A549 treated with dexamethasone at 1 μM for 4 hours (cell line): ENCODE measurements at places on chromosomes 7 and 10. TPM values are rescaled to one million over a fixed set of nuclear protein-coding genes. Genes with fewer than 3 reads are reported as not detected.

The ATG9B gene
- 0.39 to 0.69 TPM (median 0.61 TPM) in 5 replicates for total RNA-seq

The AOC1 gene
- total RNA-seq = 0.08 TPM in 1 of 5 replicates, not detected in the others

The ANXA8L1 gene
- 97.3 to 134 TPM (median 106 TPM) in 5 replicates for total RNA-seq

The IFIT1 gene
- 3.4 to 4.8 TPM (median 3.7 TPM) in 5 replicates for total RNA-seq

The HNRNPF gene
- 278 to 368 TPM (median 360 TPM) in 5 replicates for total RNA-seq

The EPHA1 gene
- total RNA-seq = 0.13 to 0.14 TPM in 2 of 5 replicates, not detected in the others

The PNLIPRP3 gene
- total RNA-seq = 0.04 TPM in 2 of 5 replicates, not detected in the others

The LIPN gene
- not detected in 5 replicates for total RNA-seq

The CHCHD3 gene
- total RNA-seq = 77.7 to 88.8 TPM (median 83.3 TPM) in 5 replicates

The SUPV3L1 gene
- total RNA-seq = 33.5 to 36.9 TPM (median 34.2 TPM) in 5 replicates

The WIPF3 gene
- total RNA-seq = 0.39 to 0.65 TPM (median 0.62 TPM) in 5 replicates

The OR2A12 gene
- not detected in 5 replicates for total RNA-seq

The HNRNPH3 gene
- total RNA-seq = 212 to 250 TPM (median 225 TPM) in 5 replicates

The TUBAL3 gene
- 0.18 to 0.24 TPM (median 0.24 TPM) in 5 replicates for total RNA-seq

The PLXDC2 gene
- 0.01 to 0.04 TPM (median 0.03 TPM) in 4 of 5 replicates, not detected in the other for total RNA-seq

The PTN gene
- not detected in 5 replicates for total RNA-seq

The PALD1 gene
- 4.8 to 6.9 TPM (median 6.7 TPM) in 5 replicates for total RNA-seq

The EPO gene
- 0.06 TPM in 1 of 5 replicates, not detected in the others for total RNA-seq

The SSC4D gene
- total RNA-seq = 0.97 to 1.5 TPM (median 1.3 TPM) in 5 replicates

The MKI67 gene
- 59.9 to 84.8 TPM (median 80.7 TPM) in 5 replicates for total RNA-seq

The SPOCK2 gene
- total RNA-seq = 0.29 to 0.59 TPM (median 0.50 TPM) in 5 replicates

The ZNF853 gene
- total RNA-seq = 2.1 to 3.4 TPM (median 2.5 TPM) in 5 replicates

The CUBN gene
- total RNA-seq = 0.04 to 0.38 TPM (median 0.06 TPM) in 5 replicates

The GNGT1 gene
- not detected in 5 replicates for total RNA-seq

The GARIN1A gene
- 0.46 to 0.66 TPM (median 0.56 TPM) in 5 replicates for total RNA-seq

The AKR1C8 gene
- 0.07 to 0.14 TPM (median 0.08 TPM) in 5 replicates for total RNA-seq

The CYP2C19 gene
- 0.11 TPM in 1 of 5 replicates, not detected in the others for total RNA-seq

The ACADSB gene
- 6.5 to 11.9 TPM (median 9.4 TPM) in 5 replicates for total RNA-seq

The ERVW-1 gene
- total RNA-seq = 0.04 TPM in 2 of 5 replicates, not detected in the others

The TAS2R41 gene
- not detected in 5 replicates for total RNA-seq

The CEP55 gene
- 61.0 to 73.3 TPM (median 70.6 TPM) in 5 replicates for total RNA-seq

The SAP25 gene
- total RNA-seq = 0.32 to 0.66 TPM (median 0.38 TPM) in 4 of 5 replicates, not detected in the other

The PRR15 gene
- 4.7 to 7.1 TPM (median 5.0 TPM) in 5 replicates for total RNA-seq

The TMEM229A gene
- total RNA-seq = not detected in 5 replicates

The HABP2 gene
- total RNA-seq = 0.07 to 0.14 TPM (median 0.11 TPM) in 5 replicates

The LIPK gene
- total RNA-seq = not detected in 5 replicates

The SYNPO2L gene
- 0.02 to 0.07 TPM (median 0.02 TPM) in 5 replicates for total RNA-seq

The SPDYE2 gene
- total RNA-seq = not detected in 5 replicates

The ATOH7 gene
- total RNA-seq = 0.09 to 0.33 TPM (median 0.21 TPM) in 5 replicates

The TRIM56 gene
- 9.8 to 19.3 TPM (median 17.2 TPM) in 5 replicates for total RNA-seq

The NRG3 gene
- not detected in 5 replicates for total RNA-seq

The PODXL gene
- 32.8 to 51.5 TPM (median 41.3 TPM) in 5 replicates for total RNA-seq

The LIPF gene
- total RNA-seq = not detected in 5 replicates

The RASA4B gene
- 0.70 to 2.3 TPM (median 2.0 TPM) in 5 replicates for total RNA-seq

The VWDE gene
- 0.21 to 0.74 TPM (median 0.38 TPM) in 5 replicates for total RNA-seq

The RSPH10B gene
- 0.10 to 0.16 TPM (median 0.12 TPM) in 3 of 5 replicates, not detected in the others for total RNA-seq

The ADRA2A gene
- 0.10 to 0.27 TPM (median 0.18 TPM) in 5 replicates for total RNA-seq

The LRRC18 gene
- total RNA-seq = not detected in 5 replicates

The CALHM3 gene
- total RNA-seq = 0.22 to 0.42 TPM (median 0.31 TPM) in 5 replicates

The CCDC126 gene
- 3.0 to 4.2 TPM (median 3.6 TPM) in 5 replicates for total RNA-seq

The BLOC1S2 gene
- 89.2 to 110 TPM (median 93.5 TPM) in 5 replicates for total RNA-seq

The AZGP1 gene
- 0.21 to 0.22 TPM in 2 of 5 replicates, not detected in the others for total RNA-seq

The SPDYE1 gene
- not detected in 5 replicates for total RNA-seq

The ANKRD30A gene
- 0.34 to 0.72 TPM (median 0.51 TPM) in 5 replicates for total RNA-seq

The TRPV6 gene
- not detected in 5 replicates for total RNA-seq

The SFXN2 gene
- total RNA-seq = 2.9 to 4.1 TPM (median 3.4 TPM) in 5 replicates
